Omental fat pad (tissue), 4 donors: ENCODE measurements at places on chromosomes 7 and 10. TPM values are rescaled to one million over a fixed set of nuclear protein-coding genes. Genes with fewer than 3 reads are reported as not detected.
A peak's percentile ranks its signal among the peaks of the same experiment; 100 is the strongest.

GRCh38 chr10:56586461-56586891 is 225.4 kb upstream of the ZWINT start:
- DNase-seq: no peak

PTPRN2 gene
- total RNA-seq: 9.5 TPM

DIP2C gene
- total RNA-seq: 56.5 TPM

DNA sequence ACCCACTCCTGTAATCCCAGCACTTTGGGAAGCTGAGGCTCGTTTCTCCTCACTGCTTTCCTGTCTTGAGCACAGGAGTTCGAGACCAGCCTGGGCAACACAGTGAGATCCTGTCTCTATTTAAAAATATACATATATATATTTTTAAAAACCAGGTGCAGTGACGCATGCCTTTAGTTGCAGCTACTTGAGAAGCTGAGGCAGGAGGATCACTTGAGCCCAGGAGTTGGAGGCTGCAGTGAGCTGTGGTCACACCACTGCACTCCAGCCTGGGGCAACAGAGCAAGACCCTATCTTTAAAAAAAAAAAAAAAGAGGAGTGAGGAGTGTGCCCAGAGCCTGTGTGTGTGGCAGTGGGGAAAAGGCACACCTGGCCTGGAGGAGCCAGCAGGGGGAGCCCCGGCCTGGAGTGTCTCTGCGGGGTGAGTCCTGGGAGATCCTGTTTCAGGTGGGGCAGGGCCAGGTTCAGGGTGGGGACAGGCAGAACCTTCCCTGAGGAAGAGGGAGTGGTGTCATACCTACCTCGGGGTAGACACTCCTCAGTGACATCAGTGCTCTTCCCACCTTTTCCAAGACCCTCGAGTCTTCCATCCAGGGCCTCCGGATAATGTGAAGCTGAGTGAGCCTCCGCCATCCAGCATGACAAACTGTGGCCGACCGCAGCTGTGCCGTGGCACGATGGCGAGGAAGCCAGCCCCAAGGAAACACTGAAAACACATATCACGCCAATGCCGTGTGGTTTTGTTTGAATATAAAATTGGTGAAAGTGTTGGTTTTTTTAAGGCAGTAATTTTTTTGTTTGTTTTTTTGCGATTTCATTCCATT is 9.0 kb upstream of the ARPC1B start:
- no peak for DNase-seq

GRCh38 chr7:2979201-2979631 is 64.5 kb downstream of the CARD11 start:
- DNase-seq: no peak

NDUFA5 gene
- total RNA-seq: 32.9 TPM

DNA sequence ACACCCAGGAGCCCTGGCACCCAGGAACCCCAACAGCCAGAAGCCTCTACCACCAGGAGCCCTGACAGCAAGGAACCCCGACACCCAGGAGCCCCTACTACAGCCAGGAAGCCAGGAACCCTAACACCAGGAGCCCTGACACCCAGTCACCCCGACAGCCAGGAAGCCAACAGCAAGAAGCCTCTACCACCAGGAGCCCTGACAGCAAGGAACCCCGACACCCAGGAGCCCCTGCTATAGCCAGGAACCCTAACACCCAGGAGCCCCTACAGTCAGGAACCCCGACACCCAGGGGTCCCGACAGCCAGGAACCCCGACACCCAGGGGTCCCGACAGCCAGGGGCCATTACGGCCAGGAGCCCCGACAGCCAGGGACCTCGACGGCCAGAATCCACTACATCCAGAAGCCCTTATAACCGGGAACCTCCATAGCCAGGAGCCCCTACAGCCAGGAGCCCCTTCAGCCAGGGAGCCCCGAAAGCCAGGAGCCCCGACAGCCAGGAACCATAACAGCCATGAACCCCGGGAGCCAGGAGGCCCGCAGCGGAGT is 440 bp upstream of the GLRX3 start:
- DNase-seq: no peak

GRCh38 chr10:52004342-52004949 is 305.1 kb upstream of the CSTF2T start:
- DNase-seq: no peak

DNA sequence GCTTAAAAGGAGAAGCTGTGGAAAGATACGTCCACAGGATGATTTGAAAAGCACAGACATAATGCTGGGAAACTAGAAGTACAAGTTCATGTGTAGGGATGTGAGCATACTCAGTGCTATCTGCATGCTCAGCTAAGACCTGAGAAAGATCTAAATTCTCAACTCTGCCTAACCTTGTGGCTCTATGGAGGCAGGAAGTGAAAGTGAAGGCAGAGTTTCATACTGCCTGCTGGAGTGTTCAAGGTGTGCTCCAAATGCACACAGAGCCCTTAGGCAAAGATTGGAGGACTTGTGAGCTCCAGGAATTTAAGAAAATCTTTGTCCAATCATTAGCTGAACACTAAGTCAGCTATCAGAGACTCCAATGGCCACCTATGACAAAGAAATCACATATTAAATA is 190.9 kb downstream of the RNLS start:
- DNase-seq: no peak

NYAP1 gene
- total RNA-seq: 0.63 TPM

GRCh38 chr10:112785089-112785488 is 165.0 kb upstream of the TCF7L2 start:
- no peak for DNase-seq

TMEM236 gene
- 2.6 TPM for total RNA-seq

DNA sequence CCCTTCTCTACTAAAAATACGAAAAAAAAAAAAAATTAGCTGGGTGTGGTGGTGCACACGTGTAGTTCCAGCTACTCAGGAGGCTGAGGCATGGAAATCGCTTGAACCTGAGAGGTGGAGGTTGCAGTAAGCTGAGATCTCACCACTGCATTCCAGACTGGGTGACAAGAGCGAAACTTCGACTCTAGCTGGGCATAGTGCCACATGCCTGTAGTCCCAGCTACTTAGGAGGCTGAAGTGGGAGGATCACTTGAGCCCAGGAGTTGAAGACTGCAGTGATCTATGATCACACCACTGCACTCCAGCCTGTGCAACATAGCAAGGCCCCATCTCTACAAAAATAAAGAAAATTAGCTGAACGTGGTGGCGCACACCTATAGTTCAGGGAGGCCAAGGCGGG is 1.2 kb upstream of the SPACDR start:
- DNase-seq: no peak

DNA sequence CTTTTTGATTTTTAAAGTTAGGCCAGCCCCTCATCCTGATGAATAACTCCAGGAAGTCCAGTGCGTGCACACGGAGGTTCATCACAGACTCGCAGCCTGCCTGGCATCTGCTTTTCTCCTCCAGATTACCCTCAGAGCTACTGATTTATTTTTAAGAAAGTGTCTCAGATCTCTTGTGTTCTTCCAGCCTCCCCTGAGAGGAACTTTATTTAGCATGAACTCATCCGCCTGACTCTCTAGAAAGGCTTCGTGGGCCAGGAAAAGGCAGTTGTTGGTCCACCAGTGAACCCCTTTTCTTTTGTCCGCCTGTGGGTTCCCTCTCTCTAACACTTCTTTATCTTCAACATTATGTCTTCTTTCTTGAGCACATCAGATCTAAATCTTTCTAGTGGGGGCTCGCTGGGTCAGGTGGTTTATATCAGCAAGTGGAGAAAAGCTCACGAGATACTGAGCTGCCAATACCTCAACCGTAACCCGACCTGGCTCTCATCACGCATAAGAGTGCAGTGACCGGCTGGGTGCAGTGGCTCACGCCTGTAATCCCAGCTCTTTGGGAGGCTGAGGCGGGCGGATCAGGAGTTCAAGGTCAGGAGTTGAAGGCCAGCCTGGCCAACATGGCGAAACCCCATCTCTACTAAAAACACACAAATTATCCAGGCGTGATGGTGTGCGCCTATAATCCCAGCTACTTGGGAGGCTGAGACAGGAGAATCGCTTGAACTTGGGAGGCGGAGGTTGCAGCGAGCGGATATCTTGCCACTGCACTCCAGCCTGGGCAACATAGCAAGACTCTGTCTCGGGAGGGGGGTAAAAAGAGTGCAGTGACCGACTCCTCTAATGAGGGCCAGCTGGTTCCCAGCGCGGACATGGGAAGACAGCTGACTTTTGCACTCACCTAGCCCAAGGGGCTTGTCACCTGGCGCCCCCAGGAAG is 162.3 kb downstream of the CCDC3 start:
- no peak for DNase-seq

DNA sequence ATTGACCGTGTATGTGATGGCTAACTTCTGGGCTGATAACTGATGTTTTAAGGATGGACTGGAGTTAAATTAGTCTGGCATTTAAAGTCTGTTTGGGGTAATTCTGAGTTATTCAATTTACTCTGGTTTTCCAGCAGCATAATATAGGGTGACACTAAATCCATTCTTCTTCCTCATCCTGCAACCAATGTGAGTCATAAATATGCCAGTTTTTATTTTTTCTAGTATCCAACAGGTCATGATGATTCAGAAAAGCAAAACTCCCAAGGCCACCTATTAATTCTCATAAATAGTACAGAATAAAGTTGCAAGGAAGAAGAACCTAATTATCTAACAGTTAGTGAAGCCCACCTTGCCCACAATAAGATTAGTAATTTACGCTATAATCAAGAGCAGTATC is 7.5 kb upstream of the EPHB6 start:
- no peak for DNase-seq

- DNase-seq: no peak
Observed at GRCh38 chr10:46233181-46233580, 53.6 kb upstream of the ANTXRL start.

- DNase-seq: no peak
Observed at GRCh38 chr7:23419160-23419559, 51.1 kb downstream of the IGF2BP3 start.

- DNase-seq: peak; percentile 57
Observed at GRCh38 chr10:104254493-104255310, at the start of gene GSTO1. Gene GSTO1, plus strand, starts transcription at chr10:104254892. Its CDS starts 37 bp downstream, at chr10:104254929.

SEMA4G gene
- 1.4 TPM for total RNA-seq

- no peak for DNase-seq
Observed at GRCh38 chr7:134351424-134351823, 34.7 kb upstream of the SLC35B4 start.

COL26A1 gene
- not detected for total RNA-seq

DNA sequence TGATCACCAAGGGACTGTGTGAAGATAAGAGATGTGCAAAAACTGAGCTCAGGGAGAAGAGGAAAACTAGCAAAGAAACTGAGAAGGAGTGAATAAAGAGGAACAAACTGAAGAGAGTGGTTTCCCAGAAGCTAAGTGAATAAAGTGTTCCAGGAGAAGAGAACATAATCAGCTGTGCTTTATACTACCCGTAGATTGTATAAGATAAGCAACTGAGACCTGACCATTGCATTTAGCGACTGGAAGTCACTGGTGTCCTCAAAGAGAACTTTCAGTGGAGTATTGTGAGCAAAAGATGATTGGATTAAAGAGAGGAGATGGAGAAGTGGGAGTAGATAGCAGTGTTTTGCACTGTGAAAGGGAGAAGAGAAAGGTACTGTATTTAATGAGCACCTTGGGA is 14.6 kb downstream of the PHTF2 start:
- DNase-seq: no peak

GRCh38 chr10:112801748-112802147 is 148.3 kb upstream of the TCF7L2 start:
- no peak for DNase-seq

- no peak for DNase-seq
Observed at GRCh38 chr7:116910383-116910782, 42.9 kb upstream of the ST7 start.

SH2D4B gene
- total RNA-seq: not detected

DNA sequence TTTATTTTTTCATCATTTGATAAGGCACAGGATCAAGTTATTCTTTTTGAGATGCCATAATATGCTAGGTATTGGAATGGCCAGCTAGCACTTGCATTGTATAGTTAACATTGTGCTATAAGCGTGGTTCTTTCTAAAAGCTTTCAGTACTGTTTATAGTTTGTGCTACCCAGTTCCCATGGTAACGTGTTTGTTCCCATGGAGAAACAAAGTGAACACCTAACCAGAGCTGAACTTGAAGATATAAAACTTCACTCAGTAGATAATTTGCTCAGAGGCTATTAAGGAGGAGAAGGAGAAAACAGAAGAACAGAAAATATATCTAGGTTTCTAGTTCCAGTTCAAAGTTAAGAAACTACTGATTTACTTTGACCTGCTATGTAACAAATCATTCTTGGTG is 23.6 kb upstream of the ITGB8 start:
- DNase-seq: no peak

OPN1SW gene
- not detected for total RNA-seq

GRCh38 chr10:69333205-69333604 is 54.9 kb downstream of the HK1 start:
- no peak for DNase-seq

SNX10 gene
- 7.7 TPM for total RNA-seq

GRCh38 chr7:1923409-1924257 is 253.6 kb downstream of the ELFN1 start:
- DNase-seq: no peak

NPC1L1 gene
- 0.65 TPM for total RNA-seq

DNA sequence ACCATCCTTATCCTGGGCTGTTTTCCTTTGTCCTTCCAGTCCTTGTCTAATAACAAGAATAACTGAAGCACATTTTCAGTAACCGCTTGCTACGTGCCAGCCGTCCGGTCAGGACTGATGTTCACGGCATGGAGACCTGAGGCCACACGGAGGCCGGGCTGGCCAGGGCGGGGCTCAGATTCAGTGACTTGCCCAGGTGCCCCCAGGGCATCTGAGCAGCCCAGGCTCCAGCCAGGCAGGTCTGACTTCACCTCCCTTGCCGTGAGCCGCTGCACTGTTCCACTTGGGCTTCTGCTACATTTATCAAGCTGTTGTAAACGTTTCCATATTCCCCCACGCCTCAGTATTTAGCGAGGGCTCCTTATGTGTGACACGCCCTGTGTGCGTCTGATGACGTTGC is 43.6 kb upstream of the AP5Z1 start:
- DNase-seq: no peak

DNA sequence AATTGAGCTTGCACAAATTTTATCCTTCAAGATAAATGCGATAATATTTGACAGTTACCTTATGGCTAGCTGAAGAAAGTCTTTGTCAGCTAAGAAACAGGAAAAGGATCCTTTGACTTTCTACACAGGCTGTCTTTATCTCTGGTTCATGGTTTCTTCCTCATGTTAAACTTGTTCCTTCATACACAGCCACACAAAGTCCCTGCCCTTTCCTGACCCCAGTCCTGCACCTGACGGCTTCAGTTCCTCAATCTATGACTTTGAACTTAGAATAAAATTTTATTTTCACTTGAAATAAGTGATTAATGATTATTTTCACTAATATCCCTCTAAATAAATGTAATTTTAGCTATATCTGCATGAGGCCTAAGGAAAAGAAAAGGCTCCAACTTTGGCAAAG is 77.8 kb upstream of the PRSS1 start:
- DNase-seq: no peak

DNA sequence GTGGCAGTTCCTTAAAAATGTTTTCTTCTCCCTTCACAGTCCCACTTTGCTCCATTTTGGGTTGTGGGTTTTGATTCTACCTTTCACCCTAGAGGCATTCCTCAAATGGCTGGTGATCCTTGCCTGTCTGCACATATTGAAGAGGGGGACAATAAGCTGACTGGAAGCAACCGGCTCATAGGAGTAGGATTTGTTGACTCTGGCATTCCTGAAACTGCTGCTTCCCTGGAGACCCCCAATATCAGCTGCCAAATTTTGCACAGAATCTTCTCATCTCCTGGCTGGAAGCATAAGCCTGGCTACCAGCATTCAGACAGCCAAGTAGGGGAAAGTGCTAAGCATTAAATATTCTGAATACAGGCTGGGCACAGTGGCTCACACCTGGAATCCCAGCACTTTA is 53.7 kb downstream of the KIF5B start:
- DNase-seq: no peak

- DNase-seq: no peak
Observed at GRCh38 chr7:91030680-91031380, 233.4 kb upstream of the FZD1 start.
